SK-N-SH (cell line): ENCODE measurements at places on chromosomes 4 and X. TPM values are rescaled to one million over a fixed set of nuclear protein-coding genes. Genes with fewer than 3 reads are reported as not detected.

NPNT gene
- not detected in 2 replicates for polyA plus RNA-seq

ITIH6 gene
- polyA plus RNA-seq, result not detected in 2 replicates

CSN2 gene
- not detected in 2 replicates for polyA plus RNA-seq

FGD1 gene
- 3.3 and 6.3 TPM in 2 replicates for polyA plus RNA-seq

FAAH2 gene
- 0.05 and 0.23 TPM in 2 replicates for polyA plus RNA-seq

MAGEA8 gene
- 0.15 and 0.20 TPM in 2 replicates for polyA plus RNA-seq

KDM5C gene
- 76.6 and 95.4 TPM in 2 replicates for polyA plus RNA-seq

GAGE13 gene
- not detected in 2 replicates for polyA plus RNA-seq

ARX gene
- not detected in 2 replicates for polyA plus RNA-seq

KLHL34 gene
- polyA plus RNA-seq, result not detected in 2 replicates

ENAM gene
- polyA plus RNA-seq, result 0.11 and 0.20 TPM in 2 replicates

ARHGAP4 gene
- 1.6 and 2.2 TPM in 2 replicates for polyA plus RNA-seq

IGFBP7 gene
- 0.38 and 0.71 TPM in 2 replicates for polyA plus RNA-seq

PCDH10 gene
- 0.02 and 0.05 TPM in 2 replicates for polyA plus RNA-seq

CDS1 gene
- polyA plus RNA-seq, result 0.02 and 0.03 TPM in 2 replicates
